Astrocyte (in vitro differentiated cells and primary cell): ENCODE measurements at places on chromosomes 3 and 15. TPM values are rescaled to one million over a fixed set of nuclear protein-coding genes. Genes with fewer than 3 reads are reported as not detected.
A peak's percentile ranks its signal among the peaks of the same experiment; 100 is the strongest.

GRCh38 chr15:70033529-70034140 lies 64.1 kb downstream of the TLE3 start:
- DNase-seq, result peak; percentile 74

Gene WDR93
- not detected in 2 replicates for total RNA-seq

DNA sequence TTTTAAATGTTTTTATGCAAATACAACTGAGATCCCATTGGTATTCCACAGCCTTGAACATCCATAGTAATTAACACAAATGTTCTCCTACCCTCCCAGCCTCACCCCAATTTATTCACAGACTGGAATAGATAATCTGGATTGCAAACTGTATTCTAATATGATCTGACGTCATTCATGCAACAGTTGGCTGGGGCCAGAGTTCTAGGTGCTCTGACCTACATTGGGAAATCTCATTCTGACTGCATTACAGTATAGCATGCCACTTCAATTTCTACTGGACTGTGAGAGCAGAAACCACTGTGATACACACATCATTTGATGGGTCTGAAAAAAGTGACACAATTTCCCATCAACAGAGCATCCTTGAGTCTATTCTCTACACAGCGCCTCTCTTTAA lies 403.1 kb downstream of the MAGI1 start:
- DNase-seq, result no peak

- no peak for DNase-seq
Measured at GRCh38 chr3:147419781-147420224, 10.6 kb downstream of the ZIC1 start.

Gene ANKRD34C
- 0.05 TPM in 1 of 2 replicates, not detected in the other for total RNA-seq

GRCh38 chr3:182637350-182638110 lies 155.8 kb upstream of the ATP11B start:
- no peak for DNase-seq

Gene C3orf22
- not detected in 2 replicates for total RNA-seq

Gene LRRC28
- total RNA-seq, result 28.1 and 30.7 TPM in 2 replicates

DNA sequence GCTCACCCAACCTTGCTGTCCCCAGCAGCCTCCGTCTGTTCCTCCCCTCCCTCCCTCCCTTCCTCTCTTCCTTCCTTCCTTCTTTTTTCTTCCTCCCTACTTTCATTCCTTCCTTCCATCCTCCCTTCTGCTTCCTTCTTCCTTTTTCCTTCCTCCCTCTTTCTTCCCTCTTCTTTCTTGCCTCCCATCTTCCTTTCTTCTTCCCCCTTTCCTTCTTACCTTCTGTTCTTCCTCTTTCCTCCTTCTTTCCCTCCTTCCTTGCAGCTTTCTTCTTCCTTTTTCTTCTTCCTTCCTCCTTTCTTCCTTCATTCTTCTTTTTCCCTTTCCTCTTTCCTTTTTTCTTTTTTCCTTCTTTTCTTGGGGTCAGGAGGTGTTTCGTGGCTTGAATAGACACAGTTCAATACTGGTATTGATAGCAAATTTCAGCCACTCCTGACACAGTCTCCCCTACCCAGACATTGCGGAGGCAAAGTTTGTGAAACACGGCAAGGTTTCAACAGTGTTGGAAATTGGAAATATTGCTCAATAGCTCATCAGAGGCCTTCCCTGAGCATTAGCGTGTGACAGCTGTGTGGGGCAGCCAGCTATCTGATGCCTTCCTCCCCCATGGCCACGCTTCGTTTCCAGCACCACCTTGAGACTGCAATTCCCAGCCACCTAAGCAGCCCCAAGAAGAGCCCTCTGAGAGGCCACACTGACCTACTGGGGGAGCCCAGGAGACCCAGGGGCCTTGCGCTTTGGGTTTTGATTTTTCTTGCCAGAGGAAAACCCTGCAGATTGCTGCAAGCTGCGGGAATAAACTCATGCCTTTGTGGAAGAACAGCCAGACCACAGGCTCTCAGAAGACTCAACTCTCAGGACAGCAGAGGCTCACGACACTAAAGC lies 82.2 kb downstream of the KLF15 start:
- DNase-seq, result no peak

Gene MAP3K13
- 21.6 and 22.2 TPM in 2 replicates for total RNA-seq

Gene SH2D7
- total RNA-seq, result not detected in 2 replicates

DNA sequence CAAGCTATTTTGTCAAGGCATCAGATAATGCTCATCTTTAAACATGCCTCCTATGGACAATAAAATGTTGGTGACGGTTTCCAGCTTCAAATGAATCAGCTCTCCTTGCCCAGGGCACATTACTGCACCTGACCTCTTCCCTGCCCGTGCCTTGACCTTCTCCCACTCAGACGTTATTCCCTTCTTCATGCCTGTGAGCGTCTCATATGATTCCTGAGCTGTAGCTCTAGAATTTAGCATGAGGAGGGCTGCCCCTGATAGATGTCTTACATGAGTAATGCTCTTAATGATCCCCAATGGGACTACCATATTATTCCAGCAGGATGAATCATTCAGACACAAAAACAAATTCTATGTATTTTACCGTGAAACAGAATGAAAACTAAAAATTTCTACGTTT lies 762.7 kb downstream of the ROBO1 start:
- peak; percentile 23 for DNase-seq

GRCh38 chr15:67564968-67565345 lies 22.5 kb downstream of the MAP2K5 start:
- DNase-seq, result peak; percentile 33

Gene IQCH
- total RNA-seq, result 1.9 and 2.7 TPM in 2 replicates

Gene TMCO5A
- total RNA-seq, result not detected in 2 replicates

DNA sequence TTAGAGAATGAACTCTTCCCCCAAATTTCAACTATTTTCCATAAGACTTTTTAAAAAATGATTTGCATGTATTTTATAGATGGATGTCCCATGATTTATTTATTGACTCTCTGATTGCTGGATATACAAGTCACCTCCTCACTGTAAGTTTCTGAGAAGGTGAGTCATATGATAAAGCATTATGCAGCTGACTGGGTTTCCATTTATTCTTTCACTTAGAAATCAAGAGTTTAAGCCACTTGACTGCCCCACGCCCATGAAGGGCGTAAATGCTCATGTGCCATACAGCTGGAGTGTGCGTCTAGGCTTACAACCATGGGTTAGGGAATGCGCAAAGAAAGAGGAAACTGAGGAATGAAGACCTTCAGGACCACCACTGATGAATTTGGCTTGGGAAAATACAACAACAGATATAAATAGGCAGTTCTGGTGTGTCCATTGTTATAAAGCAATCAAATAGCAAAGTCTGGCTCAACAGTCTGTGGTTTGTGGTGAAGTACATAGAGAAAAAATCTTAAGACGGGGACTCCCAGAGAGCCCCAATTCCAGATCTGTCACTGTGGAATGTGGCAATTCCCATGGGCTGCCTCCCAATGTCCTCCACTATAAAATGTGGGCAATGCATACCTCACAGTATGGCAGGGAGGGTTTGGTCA lies 20.3 kb downstream of the SLCO2A1 start:
- DNase-seq, result peak; percentile 88

DNA sequence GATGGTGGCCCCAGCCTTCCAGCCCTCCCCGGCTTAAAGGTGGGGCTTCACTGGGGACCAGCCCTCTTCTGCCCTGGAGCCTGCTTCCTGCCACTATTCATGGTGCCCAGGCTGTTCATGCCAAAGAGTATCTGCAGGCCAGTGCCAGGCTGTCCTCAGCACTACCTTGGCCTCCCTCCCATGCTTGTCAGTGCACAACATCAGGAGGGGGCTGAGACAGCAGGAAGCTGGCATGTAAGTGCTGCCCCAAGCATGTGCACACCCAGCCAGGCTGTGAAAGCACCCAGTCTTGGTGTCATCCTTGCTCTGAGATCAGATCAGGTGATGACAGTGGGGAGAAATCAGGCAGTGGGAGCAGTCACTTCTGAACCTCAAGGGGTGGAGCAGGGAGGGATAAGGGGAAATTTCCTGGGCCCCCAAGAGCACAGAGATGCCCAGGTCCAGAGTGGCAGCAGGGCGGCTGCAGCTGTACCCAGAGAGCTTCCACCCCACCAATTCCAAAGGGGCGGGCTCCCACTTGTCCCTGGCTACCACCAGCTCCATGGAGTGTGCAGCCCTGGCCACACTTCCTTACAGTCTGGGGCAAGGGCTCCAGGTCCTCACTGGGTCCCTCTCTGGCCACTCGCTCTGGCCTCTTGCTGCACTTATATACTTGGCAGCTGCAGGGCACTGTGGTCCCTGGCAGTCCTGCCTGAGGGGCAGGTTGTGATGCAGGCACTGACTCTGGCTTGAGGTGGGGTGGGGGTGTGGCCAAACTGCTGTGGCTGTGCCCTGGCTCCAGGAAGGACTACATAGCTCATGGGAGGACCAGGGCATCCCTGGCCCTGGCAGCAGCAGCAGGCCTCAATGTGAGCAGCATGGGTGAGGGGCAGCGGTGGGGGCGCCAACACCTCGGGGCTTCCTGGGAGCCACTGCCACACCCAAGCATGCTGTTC lies 91.4 kb upstream of the TNFSF10 start:
- no peak for DNase-seq
